ENCODE measurements at places on chromosomes 7 and 10.

- DNase-seq = no peak
Measured at GRCh38 chr7:96136600-96137239, 185.2 kb downstream of the SLC25A13 start.

DNA sequence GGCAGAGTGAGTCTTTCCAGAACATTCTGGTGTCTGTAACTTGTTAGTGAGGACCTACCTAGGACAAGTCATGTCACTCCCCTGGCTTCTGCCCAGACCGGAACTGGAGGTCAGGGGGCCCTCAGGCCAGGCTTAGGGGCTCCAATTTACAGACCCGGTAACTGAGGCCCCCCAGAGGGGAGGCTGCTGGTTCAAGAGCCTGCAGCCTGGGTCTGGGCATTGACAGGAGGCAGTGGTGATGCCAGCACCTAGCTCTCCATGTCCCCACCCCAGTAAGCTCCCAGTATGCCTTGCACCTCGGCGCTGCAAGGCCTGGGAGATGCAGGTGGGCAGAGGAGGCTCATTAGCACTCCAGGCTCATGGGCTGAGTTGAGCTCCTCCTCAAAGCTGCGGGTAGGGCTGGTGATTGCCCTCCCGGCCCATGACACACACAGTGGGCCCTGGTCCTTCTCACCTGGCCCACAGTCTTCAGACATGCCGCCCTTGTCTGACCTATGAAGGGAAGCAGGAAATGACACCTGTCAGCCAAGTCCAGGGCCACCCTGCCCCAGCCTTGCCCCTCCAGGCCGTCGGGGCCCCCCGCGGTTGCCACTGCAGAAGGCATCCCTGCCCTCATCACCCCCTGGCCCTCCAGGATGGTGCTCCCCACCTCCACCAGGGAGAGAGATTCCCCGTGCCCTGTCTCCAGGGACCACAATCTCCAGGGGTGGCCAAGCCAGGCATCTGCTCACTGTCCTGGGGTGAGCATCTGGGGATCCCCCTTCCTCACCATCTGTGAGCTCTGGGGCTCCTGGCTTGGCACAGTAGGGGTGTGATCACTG is 88.3 kb upstream of the TMEM248 start:
- DNase-seq = no peak

- DNase-seq = no peak
Measured at GRCh38 chr7:132464740-132465139, 111.5 kb downstream of the PLXNA4 start.

DNA sequence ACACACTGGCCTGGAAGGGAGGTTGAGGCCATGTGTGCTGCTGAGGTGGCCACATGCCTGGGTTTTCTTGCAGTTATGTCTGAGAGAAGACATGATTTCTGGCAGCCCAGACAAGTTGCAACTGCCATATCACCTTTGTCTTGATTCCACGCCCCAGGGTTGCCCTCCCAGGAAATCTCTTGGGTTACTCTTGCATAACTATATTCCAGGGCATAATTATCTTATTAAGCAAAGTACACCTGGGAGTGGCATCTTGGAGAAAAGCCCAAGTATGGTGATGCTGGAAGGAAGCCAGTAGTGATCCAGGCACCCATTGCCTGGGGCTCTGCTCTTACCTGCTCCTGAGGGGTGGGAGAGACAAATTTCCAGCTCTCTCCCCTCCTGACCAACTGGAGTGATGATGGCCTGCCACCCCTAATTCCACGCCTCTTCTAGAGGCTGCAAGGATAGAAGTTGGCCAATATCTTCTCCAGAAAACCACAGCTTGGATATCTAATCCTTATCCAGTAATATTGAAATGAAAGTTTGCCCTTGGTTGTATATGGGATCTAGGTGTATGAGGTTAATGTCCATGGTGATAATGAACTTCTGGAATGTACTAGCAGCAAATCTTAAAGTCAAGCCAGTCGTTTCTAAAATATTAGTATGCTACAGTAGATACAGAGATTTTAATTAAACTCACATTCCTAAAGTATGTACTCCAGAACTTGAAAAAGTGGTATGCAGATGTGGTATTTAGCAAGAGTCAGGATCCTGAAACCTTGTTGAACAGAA is 5.0 kb downstream of the AKR1B10 start:
- DNase-seq = no peak

GRCh38 chr7:28182071-28182471 is 1.5 kb upstream of the JAZF1 start:
- no peak for DNase-seq

- no peak for DNase-seq
Measured at GRCh38 chr10:19862811-19863515, 46.7 kb downstream of the PLXDC2 start.

- DNase-seq = no peak
Measured at GRCh38 chr7:5501465-5501864, 77.8 kb upstream of the TNRC18 start.

GRCh38 chr10:108583877-108584276 is 1339.4 kb downstream of the XPNPEP1 start:
- no peak for DNase-seq

DNA sequence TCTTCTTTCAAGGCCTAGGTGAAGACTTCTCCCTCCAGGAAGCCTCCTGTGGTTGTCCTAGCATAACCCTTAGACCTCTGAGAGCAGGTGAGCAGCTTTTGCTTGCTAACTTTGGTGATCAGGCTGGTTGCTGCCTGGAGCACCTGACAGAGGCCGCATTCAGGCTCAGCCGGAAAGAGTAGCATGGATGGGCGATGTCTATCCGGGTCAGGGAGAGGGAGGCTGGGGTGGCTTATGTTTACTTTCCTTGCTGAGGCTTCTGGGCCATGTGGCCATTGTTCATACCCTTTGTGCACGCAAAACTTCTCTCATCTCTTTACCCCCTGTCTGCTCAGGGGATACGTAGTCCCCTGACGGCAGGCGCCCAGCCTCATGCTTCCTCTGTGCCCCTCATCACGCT is 27.4 kb upstream of the PCBD1 start:
- no peak for DNase-seq

Measured in GM20000 (cell line).